Placental pericyte (primary cell): ENCODE measurements at places on chromosomes 4 and X. TPM values are rescaled to one million over a fixed set of nuclear protein-coding genes. Genes with fewer than 3 reads are reported as not detected.

Gene IL13RA1
- total RNA-seq, result 51.6 and 51.7 TPM in 2 replicates

Gene FGA
- not detected in 2 replicates for total RNA-seq

Gene EMCN
- not detected in 2 replicates for total RNA-seq

Gene DDIT4L
- 5.6 and 12.5 TPM in 2 replicates for total RNA-seq

Gene PARM1
- 3.7 and 12.9 TPM in 2 replicates for total RNA-seq
